ENCODE measurements at places on chromosomes 7 and 10.

DNA sequence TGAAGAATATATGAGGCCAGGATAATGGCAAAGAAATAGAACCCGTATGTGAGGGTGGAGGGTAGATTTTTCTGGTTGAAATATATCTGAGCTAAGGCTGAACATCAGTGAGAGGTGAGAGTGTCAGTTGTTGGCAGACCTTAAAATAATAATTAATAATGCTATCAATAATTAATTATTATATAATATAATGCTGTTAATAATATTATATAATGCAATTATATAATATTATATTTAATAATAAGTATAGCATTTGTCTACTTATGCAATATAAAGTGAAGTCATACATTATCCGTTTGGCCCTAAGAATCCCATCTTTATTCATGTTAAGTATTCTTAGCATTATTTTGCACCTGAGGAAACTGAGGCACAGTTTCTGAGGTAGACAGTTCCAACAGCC, 269.9 kb upstream of the FZD8 start:
- DNase-seq: no peak

GRCh38 chr10:102949916-102950315, 31.8 kb downstream of the CNNM2 start:
- DNase-seq: no peak

- DNase-seq: no peak
These were observed 78.0 kb downstream of the MKI67 start for GRCh38 chr10:128047991-128048818.

DNA sequence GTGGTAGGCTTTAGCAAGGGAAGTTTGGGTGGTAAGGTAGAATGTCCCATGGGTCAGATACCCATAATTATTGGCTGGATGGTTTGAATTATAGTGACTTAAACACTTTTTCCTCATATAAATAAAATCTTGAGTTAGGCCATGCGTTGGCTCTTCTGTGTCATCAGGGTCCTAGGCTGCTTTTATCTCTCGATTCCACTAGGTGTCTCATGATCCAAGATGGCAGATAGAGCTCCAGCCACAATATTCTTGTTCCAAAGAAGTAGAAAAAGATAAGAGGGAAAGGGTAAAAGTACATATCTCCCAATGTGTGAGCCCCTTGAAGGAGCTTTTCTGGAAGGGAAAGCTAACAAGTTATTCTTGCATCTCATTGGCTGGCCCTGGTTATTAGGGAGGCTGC, 144.7 kb downstream of the GRK5 start:
- DNase-seq: no peak

DNA sequence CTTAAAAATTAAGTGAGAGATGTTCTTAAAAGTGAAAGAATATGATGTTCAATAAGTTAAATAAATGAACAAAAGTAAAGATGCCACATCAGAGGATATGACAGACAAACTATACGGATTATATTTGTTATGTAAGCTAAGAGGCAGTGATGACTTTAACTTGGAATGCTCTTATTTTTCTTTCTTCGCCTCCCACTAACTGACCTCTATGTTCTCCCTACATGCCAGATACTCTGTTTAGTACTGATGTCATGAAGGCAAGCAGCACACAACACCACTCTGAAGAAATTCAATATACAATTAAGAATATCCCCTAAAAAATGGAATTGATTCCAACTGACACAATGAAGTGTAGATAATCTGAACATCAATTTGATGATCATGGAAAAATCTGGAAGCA, 223.4 kb downstream of the DOCK4 start:
- DNase-seq: no peak

DNA sequence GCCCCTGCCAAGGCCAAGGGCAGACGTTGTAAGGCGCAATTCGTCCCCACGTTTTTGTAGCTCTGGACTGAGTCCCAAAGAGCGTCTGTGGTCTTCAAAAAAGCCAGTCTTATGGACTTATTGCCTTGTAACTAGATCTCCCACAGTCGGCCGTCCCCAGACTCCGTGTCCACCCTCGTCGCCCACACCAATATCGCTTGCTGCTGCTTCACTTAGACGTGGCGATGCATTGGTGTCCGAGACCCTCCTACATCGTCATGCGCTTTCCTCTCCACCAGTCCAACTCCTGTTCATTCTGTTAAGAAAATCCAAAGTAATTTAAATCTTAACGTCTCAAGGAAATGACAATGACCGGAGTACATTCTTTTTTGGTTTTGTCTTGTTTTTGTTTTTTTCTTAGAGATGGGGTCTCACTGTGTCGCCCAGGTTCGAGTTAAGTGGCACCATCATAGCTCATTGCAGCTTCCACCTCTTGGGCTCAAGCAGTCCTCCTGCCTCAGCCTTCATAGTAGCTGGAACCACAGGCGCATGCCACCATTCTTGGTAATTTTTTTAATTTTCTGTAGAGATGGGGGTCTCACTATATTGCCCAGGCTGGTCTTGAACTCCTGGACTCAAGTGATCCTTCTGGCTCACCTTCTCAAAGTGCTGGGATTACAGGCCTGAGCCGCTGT, 851 bp downstream of the KIFBP start:
- no peak for DNase-seq

GRCh38 chr10:25600651-25601050, 333.4 kb upstream of the MYO3A start:
- no peak for DNase-seq

GRCh38 chr7:69864274-69864673, 266.0 kb downstream of the AUTS2 start:
- DNase-seq: no peak

GRCh38 chr10:103192451-103193106, 493 bp downstream of the NT5C2 start:
- DNase-seq: no peak

DNA sequence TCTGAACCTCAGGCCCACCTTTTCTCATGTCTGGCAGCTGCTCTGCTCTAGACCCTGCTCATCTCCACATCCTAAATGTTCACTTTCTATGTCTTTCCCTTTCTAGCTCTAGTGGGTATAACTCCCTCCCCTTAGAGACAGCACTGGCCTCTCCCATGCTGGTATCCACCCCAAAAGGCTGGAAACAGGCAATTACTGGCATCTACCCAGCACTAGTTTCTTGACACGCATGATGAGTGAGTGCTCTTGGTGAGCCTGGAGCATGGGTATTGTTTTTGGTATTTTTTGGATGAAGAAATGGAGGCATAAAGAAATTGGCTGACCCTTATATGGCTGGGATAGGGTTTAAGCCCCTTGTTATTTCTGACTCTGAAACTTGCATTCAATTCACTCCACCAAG, 156.0 kb downstream of the EGFR start:
- no peak for DNase-seq

GRCh38 chr7:138127996-138128395, 51.7 kb downstream of the AKR1D1 start:
- no peak for DNase-seq

DNA sequence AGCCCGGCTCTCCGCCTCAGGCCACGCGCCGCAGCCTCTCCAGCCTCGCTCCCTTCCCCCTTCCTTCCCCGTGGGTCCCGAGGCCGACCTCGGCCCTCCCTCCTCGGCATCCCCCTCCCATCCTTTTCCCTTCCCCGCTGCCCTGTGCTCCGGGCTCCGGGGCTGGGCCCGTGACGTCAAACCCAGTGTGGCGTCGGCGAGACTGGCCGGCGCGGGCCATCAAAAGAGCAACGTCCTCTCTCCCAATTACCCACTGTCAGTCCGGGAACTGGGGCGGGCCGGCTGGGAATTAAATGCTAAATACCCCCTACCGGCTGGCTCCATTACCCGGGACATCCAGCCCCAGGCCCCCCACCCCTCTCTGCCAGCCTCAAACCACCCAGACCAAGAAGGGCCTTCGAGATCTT, 2.6 kb upstream of the GATA3 start:
- DNase-seq: no peak

DNA sequence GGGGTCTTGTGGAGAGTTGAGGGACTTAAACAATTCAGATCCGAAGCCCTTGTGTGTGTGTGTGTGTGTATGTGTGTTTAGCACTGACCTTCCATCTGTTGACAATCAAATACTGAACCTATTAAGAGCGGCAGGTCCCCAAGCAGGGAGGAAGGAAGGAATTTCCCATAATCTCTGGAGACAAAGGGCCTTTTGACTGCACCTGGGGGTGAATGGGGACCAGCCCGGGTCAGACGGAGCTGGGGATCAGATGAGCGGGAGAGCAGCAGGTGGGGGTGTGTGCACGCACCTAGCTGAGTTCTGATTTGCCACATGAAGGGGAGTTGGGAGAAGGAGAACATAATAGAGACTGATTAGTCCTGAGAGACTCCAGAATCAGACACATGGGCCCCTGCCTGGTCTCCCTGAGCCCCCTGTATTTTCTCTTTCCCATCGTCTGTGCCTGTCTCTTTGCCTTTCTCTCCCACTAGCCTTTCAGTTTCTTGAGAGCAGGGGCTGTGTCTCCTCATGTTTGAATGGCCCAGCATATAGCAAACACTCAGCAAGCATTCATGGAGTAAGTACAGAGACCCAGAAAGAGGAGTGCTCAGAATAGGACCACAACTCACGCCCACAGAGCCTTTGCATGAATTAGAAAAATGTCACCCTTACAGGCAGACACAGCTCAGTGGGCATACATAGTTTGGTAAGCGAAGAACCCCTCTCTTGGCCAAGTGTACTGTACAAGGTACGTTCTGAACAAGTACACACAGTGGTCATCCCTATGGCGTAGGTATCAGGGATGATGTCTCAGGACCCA, 288.3 kb upstream of the HABP2 start:
- no peak for DNase-seq

- peak; percentile 3 for DNase-seq
These were observed 22.4 kb downstream of the VIPR2 start for GRCh38 chr7:159122276-159122675.

DNA sequence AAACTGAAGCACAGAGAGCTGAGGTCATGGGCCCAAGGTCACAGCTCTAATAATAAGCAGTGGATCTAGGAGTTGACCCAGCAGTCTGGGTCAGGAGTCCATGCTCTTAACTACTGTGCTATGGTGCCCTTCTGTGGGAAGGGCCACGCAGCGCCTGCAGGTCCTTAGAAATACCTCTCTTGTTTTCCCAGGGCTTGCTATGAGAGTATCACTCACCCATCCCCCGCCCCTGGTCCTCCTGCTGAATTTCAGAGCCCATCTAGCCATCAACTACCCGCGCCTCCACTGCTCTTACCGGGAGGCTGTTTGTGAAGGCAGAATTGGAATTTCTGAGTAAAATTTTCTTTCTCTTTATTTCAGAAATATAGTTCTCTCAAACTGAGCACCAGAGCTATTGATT, 27.3 kb upstream of the CRHR2 start:
- no peak for DNase-seq

DNA sequence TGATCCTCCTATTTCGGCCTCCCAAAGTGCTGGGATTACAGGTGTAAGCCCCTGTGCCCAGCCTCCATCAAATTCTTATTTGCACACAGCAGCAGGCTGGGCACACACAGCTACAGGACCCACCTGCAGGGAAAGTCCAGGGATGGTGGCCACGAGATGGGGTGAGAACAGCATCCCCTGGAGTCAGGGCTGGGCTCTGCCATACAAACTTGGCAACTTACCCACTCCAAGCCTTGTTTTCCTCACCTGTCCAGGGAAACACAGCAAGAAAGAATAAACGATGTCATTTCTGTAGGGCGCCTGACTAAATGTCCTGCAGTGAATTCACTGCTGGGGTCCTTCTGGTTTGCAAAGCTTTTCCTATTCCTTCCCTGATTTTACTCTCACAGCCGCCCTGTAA, 5.5 kb downstream of the MYH16 start:
- no peak for DNase-seq

DNA sequence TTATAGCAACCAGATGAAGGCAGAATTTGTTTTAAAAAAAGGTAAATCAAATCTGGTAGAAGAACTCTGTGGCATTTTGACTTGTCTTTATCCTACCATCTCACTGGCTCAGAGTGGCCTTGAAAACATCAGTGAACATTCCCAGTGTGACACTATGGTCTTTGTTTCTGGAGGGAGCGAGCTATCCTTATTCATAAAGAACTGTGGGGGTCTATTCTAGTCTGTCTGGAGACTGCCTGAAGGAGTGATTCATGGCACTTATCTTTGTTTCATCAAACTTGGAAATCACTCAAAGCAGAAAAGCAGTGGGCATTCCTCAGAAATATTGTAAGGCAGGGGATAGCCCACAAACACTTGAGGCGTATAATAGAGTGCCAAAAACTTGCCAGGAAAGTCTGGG, 719.1 kb downstream of the PCDH15 start:
- DNase-seq: no peak

GRCh38 chr10:104732222-104732621, 91.1 kb downstream of the SORCS3 start:
- no peak for DNase-seq

DNA sequence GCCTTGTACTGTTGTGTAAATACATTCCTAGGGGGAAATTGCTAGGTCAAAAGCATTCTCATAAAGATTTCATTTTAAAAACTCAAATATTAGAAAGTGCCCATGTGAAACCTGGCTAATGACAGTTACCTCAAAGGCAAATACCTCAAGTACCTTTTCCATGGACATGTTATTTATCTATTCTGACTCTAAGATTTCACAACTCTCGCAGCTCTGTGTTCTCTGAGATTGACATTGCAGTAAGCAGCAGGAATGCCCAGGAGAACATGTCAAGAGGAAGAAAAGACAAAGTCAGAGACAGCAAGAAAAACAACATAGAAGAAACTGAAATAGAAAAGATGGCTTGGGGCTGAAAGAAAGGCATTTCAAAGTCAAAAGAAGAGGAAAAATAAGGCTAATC, 187.4 kb downstream of the CYP26A1 start:
- no peak for DNase-seq

DNA sequence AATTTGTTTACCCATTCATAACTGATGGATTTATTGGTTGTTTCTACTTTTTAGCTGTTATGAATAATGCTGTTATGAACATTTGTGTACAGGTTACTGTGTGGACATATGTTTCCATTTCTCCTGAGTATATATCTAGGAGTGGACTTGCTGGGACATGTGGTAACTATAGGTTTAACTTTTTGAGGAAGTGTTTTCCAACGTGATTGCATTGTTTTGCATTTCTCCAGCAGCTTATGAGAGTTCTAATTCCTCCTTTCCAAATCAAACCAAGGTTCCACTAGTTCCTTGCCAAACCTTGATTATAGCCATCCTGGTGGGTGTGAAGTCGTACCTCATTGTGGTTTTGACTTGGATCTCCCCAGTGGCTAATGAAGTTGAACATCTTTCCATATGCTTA, 2.6 kb upstream of the PRF1 start:
- no peak for DNase-seq

- DNase-seq: no peak
These were observed 202.8 kb upstream of the PRSS1 start for GRCh38 chr7:142546452-142546851.

DNA sequence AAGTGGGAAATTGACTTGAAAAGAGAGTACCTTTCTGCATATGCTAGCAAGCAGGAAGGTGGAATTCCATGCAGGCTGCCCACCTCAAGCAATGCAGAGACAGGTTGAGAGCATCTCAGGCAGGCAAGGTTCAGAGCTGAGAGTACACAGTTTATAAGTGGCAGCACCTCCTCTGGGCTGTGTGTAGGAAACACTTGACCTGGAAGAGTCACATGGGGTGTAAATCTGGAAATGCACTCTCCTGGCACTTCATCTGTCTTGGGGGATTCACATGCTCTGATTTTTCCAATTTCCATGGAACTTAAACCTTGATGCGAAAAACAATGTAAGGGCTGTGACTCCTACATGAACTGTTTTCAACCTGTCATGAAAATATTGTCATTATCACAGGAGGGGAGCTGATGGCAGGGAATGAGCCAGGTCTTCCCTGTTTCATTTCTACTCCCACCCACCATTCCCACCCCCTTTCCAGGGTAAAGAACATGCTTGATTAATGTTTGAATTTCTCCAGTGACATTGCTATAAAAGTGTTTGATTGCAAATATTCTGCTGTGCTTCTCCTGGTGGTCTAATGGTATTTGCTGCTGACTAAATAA, 328.3 kb downstream of the BICC1 start:
- no peak for DNase-seq

Measured in activated T-cell treated with anti-CD3 and anti-CD28 coated beads, Interleukin-2, amount 50 U/mL, for 1 hour (primary cell).